Right renal cortex interstitium (tissue), 3 donors: ENCODE measurements at places on chromosomes 5 and 9. TPM values are rescaled to one million over a fixed set of nuclear protein-coding genes. Genes with fewer than 3 reads are reported as not detected.

DNA sequence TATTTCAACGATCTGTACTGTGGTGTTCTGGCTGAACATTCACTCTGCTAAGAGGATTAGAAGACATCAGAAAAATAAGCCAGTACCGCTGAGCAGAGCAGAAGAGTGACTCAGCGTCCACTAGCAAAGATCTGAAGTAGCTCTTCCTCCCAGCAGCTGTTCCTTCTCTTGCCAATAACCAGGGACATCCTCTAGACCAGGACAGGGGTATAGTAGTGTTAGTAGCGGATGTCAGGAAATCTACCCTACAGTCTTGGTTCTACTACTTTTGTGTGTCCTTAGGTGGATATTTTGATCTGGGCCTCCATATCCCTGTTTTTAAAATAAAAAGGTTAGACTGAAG, 103.6 kb downstream of the TSSK1B start:
- no peak for DNase-seq

- no peak for DNase-seq
These were observed 57.6 kb upstream of the RASA1 start for GRCh38 chr5:87210076-87210475.

HK3 gene
- polyA plus RNA-seq, result 0.38 TPM

DNA sequence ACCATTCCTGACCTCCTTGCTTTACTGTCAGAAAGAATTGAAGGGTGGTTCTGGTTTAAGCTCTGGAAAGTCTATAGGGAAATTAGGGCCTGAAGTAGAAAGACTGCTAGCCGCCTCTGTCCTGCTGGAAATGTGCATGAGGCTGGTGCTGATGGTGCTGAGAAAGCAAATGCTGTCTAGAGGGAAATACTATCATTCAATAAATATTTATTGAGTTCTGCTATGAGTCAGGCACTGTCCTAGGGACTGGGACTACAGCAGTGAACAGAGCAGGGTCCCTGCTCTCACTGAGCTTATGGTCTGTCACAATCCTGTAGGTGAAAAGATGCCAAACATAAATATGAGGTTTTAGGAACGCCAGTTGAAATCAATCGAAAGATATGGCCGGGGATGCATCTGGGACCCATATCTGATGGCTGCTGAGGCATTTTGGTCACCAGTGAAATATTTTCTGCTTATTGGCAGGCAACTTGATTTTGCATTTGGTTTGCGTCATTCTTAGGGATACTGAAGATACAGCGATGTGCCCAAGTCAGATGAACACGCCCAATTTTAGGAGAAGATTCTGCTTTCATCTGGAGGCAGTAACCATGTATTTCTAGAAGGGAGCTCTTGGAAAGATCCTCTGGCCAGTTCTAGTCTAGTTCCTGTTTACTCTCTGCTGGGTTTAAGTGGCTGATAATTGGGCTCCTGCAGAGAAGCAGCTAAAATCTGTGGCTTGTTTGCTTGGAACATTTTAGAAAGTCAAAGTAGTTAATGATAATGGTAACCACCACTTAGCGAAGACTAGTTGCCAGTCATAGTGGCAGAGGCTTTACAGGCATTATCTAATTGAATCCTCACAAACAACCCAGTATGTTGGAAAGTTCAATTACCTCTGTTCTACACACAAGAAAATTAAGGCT, 73.3 kb downstream of the INSYN2B start:
- DNase-seq, result no peak

- DNase-seq, result no peak
These were observed 21.9 kb downstream of the MACROH2A1 start for GRCh38 chr5:135376961-135377624.

TSSK1B gene
- polyA plus RNA-seq, result 0.08 TPM

GRCh38 chr5:10480237-10480985, 38.7 kb downstream of the ROPN1L start:
- no peak for DNase-seq

DNA sequence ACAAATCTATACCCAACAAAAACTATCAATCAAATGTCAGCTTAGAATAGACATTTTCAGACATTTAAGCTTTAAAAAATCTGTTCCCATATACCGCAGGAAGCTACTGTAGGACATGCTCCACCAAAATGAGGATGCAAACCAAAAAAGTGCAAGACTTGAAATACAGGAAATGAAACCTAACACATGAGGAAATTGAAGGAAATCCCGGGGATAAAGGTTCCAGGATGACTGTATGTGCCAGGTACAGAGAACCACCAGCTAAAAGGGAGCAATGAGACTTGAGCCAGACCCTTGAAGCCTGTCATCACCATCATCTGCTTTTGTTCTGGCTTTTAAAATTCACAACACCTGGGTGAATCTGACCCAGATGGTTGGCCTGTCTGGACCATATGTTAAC, 21.4 kb downstream of the DIAPH1 start:
- no peak for DNase-seq

KCNV2 gene
- not detected for polyA plus RNA-seq

DNA sequence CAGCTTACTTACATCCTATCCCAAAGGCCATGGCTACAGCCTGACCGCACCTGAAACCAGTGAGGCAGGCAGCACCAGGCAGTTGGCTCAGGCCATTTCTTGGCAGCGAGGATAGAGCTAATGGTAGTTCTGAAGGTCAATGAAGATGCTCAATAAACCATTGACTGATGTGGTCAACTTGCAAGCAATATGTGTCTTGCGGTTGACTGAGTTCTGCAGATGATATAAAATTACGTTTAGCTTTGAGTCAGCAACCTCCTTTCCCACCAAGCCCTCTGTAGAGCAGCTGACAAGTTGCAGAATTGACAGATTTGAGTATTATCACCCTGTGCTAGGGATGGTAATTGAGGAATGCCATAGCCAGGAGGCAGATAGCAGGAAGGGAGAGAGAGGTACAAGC, 189.0 kb upstream of the PUM3 start:
- DNase-seq, result no peak

- DNase-seq, result no peak
These were observed 146.5 kb downstream of the PPP2R2B start for GRCh38 chr5:146731909-146732659.

DNA sequence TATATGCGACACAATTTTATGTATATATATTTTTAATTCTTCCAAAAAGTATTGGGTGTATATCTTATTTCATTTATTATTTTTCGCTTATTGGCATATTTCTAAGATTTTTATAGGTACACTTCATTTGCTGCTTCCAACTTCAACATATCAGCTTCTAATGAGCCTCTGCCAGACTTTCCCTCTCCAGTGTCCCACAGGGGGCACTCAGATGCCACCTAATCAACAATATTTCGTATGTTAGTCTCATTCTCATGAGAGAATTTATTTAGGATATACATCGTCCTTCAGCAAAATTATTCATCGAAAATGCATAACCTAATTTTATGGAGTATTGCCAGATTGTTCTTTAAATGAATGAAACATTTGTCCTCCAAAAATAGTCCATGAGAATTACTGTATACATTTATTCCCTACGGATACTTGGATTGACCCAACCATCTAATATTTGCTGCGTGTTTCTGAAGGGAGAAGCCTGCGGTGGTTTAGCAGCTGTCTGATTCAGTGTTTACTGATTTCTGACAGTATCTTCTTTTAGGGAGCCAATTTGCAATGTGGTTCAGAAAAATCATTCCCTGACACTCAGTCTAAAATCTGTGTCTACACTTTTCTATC, 100.6 kb upstream of the SELENOP start:
- no peak for DNase-seq

- no peak for DNase-seq
These were observed 24.6 kb downstream of the PDZD2 start for GRCh38 chr5:31663519-31663918.

GRCh38 chr5:59725392-59725767, 168.1 kb downstream of the PDE4D start:
- DNase-seq, result peak; percentile 54

GRCh38 chr5:125446986-125447385, 700.5 kb upstream of the ZNF608 start:
- DNase-seq, result no peak

DNA sequence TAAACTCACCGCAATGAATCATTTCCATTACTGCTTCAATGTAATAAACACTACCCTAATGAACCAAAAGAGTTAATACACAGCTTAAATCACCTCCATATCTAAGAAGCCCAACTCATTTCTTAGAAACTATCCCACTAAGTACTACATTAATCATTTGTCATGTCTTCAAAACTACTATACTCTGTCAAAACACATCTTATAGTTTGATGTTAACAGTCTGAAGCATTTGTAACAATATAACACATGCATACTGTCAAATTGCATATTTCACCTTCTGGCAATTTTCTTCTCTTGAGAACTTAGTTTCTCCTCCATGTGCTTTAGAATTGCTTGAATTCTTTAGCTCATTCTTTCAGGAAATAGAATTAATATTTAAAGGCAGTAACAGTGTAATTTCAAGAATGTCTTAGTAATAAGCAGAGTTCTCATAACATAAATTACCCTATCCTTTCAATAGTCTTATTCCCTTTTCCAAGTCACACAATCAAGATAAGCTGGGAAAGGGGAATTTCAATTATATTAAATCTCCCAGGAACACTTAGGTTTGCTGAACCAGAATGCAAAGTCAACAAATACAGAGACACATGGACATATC, 199.7 kb downstream of the ATPSCKMT start:
- DNase-seq, result no peak

RAD17 gene
- polyA plus RNA-seq, result 41.7 TPM

COL27A1 gene
- 25.1 TPM for polyA plus RNA-seq

- no peak for DNase-seq
These were observed 65.9 kb upstream of the PLPP1 start for GRCh38 chr5:55600497-55601203.

DNA sequence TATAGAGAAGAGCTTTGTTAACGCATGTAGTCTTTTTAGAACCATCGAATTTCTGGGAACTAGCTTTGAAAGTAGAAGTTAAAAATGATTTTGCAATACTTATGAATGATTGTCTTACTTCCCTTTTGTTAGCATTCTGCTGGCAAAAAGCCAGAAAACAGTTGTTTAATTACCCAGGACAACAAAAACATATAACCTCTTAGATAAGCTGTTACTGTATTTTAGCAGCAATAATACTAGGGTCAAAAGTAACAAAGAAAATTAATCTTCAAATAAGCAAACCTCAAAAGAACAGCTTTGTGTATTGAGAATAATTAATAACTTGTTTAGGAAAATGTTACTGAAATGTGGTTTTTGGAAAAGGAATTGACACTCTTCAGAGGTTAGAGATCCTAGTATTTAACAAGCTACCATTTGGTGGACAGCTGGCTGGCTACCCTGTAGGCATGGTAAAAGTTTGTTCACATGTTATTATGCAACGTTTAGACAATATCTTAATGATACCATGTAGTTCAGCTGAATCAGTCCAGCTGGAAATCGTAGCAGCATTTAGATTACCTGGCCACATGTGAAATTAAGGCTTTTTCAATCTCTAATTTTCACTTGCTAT, 3.8 kb downstream of the FGF10 start:
- no peak for DNase-seq

DNA sequence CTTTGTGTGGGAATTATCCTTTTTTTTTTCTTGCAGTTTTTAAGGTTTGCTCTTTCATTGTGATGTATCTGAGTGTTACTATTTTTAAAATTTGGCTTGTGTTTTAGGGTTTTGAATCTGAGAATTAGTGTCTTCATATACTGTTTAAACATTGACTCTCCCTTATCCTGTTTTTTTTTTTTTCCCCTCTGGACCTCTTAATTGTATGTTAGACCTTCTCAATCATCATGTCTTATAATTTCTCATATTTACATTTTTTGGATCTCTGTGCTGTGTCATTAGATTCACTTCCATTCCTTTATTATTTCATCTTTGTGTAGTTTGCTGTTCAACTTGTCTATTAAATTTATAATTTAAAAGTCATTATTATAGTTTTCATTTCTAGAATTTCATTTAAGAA, 47.0 kb downstream of the SCAMP1 start:
- DNase-seq, result no peak

DNA sequence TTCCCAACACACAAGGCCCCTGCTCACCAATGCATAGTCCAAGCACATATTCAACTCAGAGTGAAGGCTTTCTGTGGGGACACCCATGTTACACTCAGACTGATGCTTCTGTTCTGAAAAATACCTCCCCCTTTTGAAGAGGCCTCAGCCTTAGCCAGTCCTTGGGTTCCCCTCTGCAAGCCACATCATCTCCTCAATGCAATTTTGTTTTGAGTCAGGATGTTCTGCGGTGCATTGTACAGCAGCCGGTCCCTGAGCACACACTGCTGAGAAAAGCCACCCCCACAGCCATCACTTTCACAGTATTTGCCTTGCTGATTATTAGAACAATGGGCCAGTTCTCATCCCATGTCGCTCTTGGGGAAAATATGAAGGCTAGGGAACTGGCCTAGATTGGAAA, 241.2 kb downstream of the FAM114A2 start:
- no peak for DNase-seq

CCIN gene
- 0.46 TPM for polyA plus RNA-seq

TEX53 gene
- polyA plus RNA-seq, result not detected

DNA sequence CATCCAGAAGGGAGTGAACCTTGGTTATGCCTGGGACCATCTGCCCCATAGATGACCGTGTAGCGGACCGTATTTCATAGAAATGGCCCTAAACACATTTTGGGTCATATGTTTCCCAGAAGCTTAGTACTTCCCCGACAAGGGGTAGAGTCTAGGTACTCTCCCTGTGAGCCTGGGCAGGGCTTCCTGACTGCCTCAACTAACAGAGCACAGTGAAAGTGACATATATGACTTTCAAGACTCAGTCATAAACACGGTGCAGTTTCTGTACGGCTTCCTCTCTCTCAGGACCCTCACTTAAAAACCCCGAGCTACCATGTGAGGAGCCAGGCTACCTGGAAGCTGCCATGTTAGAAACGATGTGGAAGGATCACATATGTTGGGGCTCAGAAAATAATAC, 20.9 kb downstream of the C9orf57 start:
- DNase-seq, result no peak

GRCh38 chr5:147081311-147081764, 153.5 kb upstream of the STK32A start:
- DNase-seq, result no peak

- no peak for DNase-seq
These were observed 300.0 kb upstream of the VLDLR start for GRCh38 chr9:2321523-2322148.

GRCh38 chr9:116381350-116381749, 227.8 kb downstream of the PAPPA start:
- no peak for DNase-seq

POU5F2 gene
- polyA plus RNA-seq, result not detected

DNA sequence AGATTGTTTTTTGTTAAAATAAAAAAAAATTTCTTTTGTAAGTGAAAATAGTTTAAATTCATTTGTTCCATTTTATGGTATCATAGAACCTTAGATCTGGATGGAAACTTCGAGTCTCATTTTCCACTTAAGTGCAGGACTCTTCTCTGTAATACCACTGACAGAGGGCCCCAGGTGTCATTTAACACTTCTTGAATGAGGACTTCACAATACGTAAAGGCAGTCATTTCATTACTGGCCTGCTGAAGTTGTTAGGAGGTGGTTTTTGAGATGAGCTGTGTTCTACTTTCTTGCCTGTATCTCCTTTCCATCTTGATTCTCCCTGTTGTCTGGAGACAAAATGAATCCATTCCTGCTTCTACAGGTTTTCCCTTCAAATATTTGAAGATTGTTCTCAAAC, 455.3 kb downstream of the DMRT2 start:
- DNase-seq, result no peak
